Epithelial cell of proximal tubule (primary cell): ENCODE measurements at places on chromosomes 2 and 18.

DNA sequence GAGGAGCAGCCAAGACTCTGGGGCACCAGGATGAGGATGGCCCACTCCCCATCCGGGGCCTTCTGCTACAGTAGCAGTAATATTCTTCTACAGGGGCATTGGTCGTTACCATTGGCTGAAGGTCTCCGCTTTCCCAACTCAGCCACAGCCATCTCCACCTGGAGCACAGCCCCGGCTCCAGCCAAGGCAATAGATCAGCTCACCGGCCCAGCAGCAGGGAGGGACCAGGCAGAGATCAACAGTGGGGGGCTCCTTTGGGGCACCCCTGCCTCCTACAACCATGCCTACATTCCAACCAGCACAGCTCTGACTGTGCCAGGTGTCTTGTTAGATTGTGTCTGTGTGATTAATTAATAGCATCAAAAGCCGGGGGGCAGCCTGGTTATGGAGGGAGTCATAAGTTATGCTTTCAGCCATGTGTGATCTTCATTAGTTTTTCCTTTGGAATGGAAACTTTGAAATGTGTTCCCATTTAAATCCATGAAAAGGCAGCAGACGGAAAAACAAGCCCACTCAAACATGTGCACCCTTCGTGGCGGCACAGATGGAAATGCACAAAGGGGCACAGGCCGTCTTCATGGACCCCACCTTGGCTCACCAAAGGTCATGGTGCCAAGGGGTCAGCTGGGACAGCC is 68.6 kb upstream of the BZW1 start:
- DNase-seq, result no peak

GRCh38 chr2:120907822-120908221 is 172.2 kb downstream of the GLI2 start:
- no peak for DNase-seq

GRCh38 chr18:57767259-57768050 is 35.7 kb downstream of the ATP8B1 start:
- DNase-seq, result no peak

DNA sequence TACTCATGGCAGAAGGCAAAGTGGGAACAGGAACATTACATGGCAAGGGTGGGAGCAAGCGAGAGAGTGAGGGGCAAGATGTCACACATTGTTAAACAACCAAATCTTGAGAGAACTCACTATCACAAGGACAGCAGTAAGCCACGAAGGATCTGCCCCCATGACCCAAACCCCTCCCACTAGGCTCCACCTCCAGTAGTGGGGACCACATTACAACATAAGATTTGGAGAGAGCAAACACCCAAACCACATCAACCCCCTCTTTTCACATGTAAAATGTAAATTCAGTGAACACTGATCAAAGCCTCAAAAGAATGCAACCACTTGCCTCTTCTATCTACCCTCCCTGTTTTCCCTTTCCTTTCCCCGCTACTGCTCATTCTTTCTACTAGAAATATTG is 43.6 kb upstream of the TNP1 start:
- no peak for DNase-seq

- DNase-seq, result no peak
These were observed 80.3 kb upstream of the GAREM1 start for GRCh38 chr18:32550963-32551362.

- DNase-seq, result no peak
These were observed 35.9 kb upstream of the MGAT5 start for GRCh38 chr2:134217924-134218323.

DNA sequence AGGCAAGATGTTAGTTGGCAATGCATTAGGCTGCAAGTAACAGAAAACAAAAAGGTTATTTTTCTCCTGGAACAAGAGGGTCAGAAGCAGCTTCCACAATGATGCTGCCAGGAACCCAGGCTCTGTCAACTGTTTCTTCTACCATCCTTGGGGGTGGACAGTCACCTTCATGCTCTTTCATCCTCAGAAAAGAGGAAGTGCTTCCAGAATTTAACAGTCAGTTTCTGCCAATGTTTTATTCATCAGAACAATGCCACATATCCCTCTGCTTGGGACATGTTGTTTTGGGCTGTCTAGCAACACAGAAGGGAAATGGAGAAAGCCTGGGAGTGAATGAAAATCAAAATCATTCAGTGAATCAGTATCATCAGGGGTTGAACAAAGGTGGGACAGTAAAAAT is 7.1 kb downstream of the TMEM182 start:
- no peak for DNase-seq

DNA sequence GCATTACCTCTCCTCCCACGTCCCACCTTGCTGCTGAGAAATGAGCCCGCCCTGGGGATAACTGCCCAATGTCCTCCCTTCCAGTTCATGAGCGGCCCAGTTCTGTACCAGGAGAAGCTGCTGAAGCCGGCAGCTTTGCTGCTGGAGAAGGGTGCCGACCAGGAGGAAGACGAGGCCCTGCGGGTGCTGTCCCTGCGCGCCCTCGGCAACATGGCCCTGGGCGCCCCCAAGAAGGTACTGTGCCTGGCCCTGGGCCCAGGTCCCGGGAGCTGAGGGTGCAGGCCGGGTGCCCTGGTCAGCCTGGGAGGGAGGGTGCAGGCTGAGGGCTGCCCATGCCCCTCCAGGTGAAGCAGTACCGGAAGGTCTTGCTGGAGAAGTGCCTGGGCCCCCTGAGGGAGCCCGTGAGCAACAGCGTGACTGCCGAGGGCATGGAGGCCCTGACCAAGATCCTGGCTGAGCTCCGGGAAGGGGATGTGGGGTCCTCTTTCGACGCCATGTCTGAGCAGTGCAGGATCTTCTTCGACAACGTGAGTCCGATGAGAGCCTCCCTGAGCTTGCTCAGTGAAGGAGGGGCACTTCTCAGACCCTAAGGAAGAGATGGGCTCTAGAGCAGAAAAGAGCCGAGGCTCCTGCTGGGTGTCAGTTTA is 25.7 kb downstream of the HJURP start:
- no peak for DNase-seq

- DNase-seq, result peak; percentile 56
These were observed 34.9 kb upstream of the ATP8B1 start for GRCh38 chr18:57837917-57838548.
